ENCODE measurements at places on chromosomes 2 and 18.

GRCh38 chr18:69580107-69580506 lies 179.4 kb downstream of the DOK6 start:
- DNase-seq: peak; percentile 9

- no peak for DNase-seq
Observed at GRCh38 chr2:99067871-99068625, 73.5 kb upstream of the C2orf15 start.

DNA sequence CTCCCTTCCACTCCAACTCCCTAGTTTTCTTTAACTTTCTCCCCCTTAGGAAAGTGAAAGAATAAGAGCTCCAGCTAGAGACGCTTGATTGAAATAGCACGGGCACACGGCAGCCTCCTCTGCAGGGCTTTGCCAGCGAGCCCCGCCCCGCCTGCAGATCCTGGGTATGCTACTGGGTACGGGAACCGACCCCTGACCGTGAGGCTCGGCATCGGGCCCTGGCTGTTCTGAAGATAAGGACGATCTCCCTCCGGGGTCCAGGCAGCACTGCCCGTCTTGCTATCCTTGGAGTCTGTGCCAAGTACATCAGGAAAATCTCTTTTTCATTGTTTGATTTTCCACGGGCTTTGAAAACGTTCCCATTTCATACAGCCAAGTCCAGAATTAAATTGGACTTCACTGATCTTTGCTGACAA lies 284.5 kb downstream of the MTX2 start:
- DNase-seq: peak; percentile 21

GRCh38 chr2:240184656-240185055 lies 44.2 kb upstream of the OTOS start:
- no peak for DNase-seq

- DNase-seq: no peak
Observed at GRCh38 chr18:32956591-32957315, 183.9 kb upstream of the KLHL14 start.

DNA sequence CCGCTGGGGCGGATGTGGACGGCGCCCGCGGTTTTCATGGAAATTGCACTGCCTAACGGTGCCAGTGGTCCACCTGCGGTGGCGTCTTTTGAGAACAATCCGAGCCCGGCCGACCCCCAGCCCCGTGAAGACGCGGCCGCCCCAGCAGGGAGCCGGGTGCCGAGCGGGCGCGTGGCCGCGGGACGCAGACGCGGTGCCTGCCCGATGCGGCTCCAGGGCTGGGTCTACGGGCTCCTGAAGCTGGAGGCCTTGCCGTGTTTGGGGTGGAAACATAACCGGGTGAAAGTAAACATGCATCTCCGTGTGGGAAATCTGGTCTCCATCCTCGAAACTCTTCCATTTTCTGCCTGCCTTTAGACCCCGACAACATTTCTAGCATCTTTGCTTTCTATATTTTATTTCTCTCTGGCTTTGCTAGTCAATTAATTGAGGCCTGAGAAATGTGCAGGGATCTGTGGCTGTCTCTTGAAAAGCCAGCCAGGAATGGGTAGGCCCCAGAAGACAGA lies 572 bp downstream of the INPP4A start:
- DNase-seq: no peak

- no peak for DNase-seq
Observed at GRCh38 chr18:74243127-74243526, 48.6 kb downstream of the CYB5A start.

All from CD4-positive, alpha-beta T cell treated with Interleukin-10 for 1 hour (primary cell).